Fibroblast of pulmonary artery (primary cell): ENCODE measurements at places on chromosomes 4 and X.

DNA sequence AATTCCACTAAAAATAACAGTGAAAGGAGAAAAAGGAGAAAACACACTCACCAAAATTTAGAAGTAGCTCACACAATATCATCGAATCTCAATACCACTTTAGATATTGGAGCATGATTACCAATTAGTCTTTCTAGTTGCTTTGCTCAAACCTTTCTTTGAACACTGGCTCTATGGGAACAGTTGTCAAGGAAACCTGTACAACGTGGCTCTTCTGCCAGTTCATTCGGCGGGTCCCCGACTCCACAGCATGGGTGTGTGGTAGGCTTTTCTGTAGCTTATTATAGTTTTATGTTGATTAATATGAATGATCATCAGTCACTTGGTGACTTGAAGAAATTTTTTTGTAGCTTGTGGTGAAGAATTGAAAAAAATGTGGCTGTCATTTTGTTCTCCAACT, 50.2 kb upstream of the TMEM150C start:
- no peak for DNase-seq

GRCh38 chrX:138765051-138765450, 53.5 kb upstream of the FGF13 start:
- no peak for DNase-seq

DNA sequence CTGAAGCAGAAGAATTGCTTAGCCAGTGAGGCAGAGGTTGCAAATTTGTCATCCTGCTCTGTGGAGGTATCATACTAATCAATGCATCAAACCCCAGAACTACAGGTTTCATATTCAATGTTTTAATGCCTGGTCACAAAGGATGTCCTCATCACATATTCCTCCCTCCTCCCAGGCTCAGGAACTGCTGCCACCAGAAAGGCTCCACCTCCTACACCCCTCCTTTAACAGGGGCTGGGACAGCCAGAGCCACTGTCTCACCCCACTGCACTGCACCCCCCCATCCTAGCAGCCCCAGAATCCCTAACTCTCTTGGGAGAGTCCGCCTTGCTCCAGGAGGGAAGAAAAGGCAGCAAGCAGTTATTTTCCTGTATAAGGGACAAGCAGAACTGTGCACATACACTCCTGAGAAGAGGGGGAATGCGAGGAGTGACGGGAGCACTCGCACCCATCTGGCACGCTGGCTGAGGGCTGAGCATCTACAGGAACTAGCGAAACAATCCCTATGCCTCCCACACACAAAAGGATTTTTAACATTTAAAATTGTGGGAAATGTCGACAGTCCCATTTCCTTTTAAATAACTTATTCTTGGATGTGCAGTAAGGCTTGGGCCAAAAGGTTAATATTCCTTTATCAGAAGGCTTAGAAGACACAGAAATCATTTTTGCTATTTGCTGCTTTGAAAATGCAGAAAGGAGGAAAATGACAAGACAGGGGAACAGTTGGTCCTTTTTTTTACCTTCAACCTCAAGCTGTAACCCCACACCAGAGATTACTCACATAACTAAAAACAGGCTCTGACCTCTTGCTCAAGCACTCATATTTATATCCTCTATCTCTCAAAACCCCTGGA, 27.8 kb downstream of the CD99L2 start:
- DNase-seq = peak; percentile 67

DNA sequence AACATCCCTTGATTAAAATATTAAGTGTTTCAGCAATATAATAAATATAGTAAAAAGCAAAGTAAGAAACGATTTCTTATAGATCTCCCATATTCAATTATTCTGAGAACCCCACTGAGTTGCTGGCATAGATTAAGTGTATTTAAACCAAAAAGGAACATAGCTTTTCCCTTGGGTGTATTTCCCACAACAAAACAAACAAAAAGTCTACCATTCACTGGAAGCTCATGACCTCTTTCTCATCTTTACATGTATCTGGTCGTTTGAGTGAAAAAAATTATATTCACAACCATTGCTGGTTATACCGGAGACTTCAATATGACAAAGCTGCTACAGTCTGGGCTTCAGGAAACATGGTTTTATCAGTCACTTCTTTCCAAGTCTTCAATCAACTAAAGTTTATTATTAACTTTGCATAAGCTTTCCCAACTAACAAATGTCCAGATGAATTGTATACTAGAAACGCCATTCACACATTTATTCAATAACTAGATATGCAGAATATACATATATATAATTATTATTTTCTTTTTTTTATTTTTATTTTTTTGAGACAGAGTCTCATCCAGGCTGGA, 38.6 kb downstream of the ZNF827 start:
- DNase-seq = no peak

DNA sequence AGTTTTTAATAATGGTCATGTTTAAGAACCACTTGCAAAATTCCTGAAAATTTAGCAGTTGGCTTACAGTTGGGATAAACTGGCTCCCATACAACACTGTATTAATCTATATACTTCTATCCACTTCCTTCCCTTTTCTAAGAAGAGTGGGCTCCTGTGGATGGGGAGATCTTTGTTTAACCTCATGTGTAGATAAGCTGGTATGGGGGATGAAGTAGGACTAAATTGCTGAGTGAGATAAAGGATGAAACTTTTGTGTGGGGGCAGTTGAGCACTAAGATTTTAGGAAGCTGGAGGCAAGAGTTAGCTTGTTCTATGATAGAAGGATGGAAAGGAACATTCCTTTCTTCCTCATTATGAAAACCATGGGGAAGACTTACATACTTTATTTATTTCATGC, 54.6 kb upstream of the ATP8A1 start:
- DNase-seq = no peak

DNA sequence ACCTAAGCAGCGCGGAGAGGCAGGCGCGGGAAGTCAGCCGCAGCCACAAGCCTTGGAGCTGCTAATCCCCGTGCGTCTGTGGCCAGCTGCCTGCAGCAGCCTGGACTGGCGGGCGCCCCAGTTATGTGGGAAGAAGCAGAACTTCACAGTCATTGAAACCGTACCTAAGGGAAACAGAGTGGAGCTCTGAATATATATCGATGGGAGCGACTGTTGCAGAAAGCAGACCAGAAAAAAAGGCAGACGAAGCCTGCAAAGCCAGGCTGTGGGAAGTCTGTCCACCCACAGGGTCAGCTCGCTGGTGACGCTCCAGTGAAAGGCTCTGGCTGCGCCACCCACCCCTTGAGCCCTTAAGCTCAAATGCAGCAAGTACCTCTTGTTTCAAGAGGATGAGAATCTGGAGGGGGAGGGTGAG, 24.7 kb downstream of the KCNE5 start:
- peak; percentile 7 for DNase-seq

DNA sequence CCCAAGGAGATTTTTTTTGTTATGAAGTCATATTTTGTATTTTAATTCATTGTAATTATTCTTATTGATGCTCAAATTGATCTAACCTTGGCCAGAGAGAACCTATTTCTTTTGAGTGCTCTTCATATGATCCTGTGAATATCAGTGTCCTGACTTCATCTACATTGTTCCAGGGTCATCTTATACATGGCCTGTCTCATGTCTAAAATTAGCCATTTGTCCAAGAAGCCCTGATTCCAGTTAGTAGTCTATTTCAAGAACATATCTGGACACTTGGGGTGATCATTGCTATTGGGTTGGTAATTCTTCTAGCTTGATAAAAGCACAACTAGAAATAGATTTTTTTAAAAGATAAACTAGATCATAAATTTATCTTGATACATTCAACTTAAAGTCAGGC, 266.2 kb downstream of the SPRY1 start:
- no peak for DNase-seq

- DNase-seq = no peak
Observed at GRCh38 chr4:11178433-11178832, 250.3 kb downstream of the HS3ST1 start.

- DNase-seq = peak; percentile 26
Observed at GRCh38 chr4:124386163-124386562, 326.4 kb downstream of the ANKRD50 start.

GRCh38 chr4:90425893-90426292, 298.7 kb downstream of the CCSER1 start:
- peak; percentile 25 for DNase-seq

GRCh38 chr4:80029364-80029763, 43.7 kb downstream of the ANTXR2 start:
- DNase-seq = no peak

DNA sequence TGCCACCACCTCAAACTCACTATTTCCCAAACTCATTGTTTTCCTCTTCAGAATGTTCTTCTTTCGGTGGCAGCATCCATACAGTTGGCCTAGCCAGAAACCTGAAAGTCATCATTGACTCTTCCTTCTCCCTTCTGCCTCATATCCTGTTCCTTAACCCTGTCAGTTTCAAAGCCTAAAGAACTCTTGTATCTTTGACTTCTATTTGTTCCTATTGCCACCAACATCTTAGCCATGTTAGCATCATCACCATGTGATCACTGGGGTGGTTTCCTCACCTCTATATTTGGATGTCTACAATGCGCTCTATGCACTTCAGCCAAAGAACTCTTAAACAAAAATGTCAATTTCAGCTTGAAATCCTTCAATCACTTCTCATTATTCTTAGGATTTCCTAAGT, 29.0 kb downstream of the DDX60L start:
- DNase-seq = no peak

DNA sequence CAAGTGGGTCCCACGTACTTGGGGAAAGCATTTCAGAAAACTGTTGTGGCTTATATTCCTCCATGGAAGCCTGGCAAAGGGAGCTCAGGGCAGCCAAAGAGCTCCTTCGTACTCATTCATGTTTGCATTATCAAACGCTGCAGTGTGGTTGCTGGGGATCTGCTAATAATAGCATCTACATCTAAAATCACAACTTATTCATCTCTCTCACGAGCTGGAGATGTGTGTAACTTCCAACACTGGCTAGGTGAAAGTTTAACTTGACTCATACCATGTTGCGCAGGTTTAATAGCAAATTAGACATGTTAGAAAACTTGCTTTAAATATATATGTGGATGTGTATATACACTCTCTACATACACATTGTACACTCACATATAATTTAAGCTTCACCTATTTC, 415.1 kb downstream of the AFF2 start:
- DNase-seq = no peak

- peak; percentile 13 for DNase-seq
Observed at GRCh38 chrX:19855700-19856381, 31.6 kb downstream of the SH3KBP1 start.
